ENCODE measurements at places on chromosomes 7 and 10.
A peak's percentile ranks its signal among the peaks of the same experiment; 100 is the strongest.

DNA sequence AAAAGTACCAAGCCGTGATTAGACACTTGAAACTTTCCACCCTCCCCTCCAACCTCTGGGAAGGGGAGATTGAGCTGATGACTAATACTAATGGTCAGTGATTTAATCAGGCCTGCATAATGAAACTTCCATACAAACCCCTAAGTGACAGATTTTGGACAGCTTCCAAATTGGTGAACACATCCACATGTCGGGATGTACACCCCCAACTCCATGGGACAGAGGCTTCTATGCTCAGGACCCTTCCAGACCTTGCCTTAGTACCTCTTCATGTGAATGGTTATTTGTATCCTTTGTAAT, 4.8 kb downstream of the NUB1 start:
- DNase-seq, result no peak

GRCh38 chr10:50508315-50509051, 115.3 kb downstream of the SGMS1 start:
- peak; percentile 21 for DNase-seq

GRCh38 chr10:62471711-62472110, 97.5 kb downstream of the ZNF365 start:
- no peak for DNase-seq

- no peak for DNase-seq
Measured at GRCh38 chr7:94431619-94432280, 37.1 kb downstream of the COL1A2 start.

- DNase-seq, result no peak
Measured at GRCh38 chr7:19376538-19376937, 231.3 kb upstream of the FERD3L start.

- no peak for DNase-seq
Measured at GRCh38 chr10:80542053-80542452, 4.4 kb downstream of the SH2D4B start.

- DNase-seq, result no peak
Measured at GRCh38 chr10:69321865-69322264, 43.6 kb downstream of the HK1 start.

- DNase-seq, result no peak
Measured at GRCh38 chr7:32347244-32347828, 142.8 kb downstream of the LSM5 start.
